Stimulated activated CD8-positive, alpha-beta memory T cell treated with anti-CD3 and anti-CD28 coated beads, Interleukin-4, amount 100 ng/mL, for 48 hours (primary cell): ENCODE measurements at places on chromosomes 12 and 14.

DNA sequence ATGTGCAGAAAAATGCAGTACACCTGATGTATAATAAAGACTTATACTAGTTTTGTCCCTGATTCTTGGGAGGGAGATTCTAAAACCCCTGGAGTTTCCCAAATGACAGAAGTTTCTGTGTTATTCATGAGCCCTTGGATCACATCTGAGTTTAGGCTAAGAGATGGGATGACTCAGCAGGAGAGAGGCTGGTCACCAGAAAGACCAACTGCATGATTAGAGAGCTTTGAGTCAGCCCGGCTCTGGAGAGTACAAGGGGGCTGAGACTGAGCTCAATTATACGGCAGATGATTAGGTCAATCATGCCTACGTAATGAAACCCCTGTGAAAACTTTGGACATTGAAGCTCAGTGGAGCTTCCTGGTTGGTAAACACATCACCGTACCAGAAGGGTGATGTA lies 174.2 kb downstream of the SSPN start:
- DNase-seq = no peak

DNA sequence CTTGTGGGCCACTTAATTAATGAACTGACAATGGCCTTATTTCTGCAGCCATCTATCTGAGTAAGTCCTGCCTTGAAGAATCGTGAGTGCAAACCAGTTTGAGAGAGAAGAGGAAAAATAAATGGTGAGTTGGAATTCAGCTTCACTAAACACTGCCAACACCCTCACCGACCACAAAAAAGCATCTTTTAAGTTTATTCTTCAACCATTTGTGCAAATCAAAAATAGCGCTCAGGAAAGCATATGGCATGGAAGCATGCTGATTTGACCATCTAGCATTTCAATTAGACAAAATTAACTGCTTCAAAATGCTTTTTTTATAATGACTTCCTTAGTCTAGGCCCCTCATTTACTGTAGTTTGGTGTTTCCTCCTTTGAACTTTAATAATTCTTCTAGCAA lies 294.0 kb downstream of the PPFIA2 start:
- DNase-seq = no peak

GRCh38 chr14:69580009-69580577 lies 5.4 kb upstream of the CCDC177 start:
- DNase-seq = no peak

GRCh38 chr12:131136539-131136872 lies 182.8 kb downstream of the ADGRD1 start:
- DNase-seq = no peak

- no peak for DNase-seq
Observed at GRCh38 chr12:65795453-65795852, 28.8 kb upstream of the HMGA2 start.

DNA sequence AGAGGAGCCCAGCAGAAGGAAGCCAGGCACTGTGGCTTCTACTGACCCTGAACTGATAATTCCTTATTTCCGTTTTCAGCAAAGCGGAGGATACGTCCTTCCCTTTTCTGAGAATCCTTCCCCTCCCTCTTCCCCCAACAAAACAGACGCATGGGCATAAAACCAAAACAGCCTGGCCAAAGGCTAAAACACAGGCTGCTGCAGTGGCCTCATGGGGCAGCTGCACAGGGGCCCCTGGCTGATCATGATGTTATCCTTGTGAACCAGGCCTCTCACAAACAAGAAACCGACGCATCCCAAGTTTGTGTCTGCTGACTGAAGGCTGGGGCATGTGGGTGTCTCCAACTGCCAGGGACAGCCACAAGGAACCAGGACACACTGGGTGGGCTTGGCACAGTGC lies 23.4 kb upstream of the STON2 start:
- DNase-seq = no peak

GRCh38 chr14:67943947-67944346 lies 124.4 kb downstream of the RAD51B start:
- peak; percentile 59 for DNase-seq

DNA sequence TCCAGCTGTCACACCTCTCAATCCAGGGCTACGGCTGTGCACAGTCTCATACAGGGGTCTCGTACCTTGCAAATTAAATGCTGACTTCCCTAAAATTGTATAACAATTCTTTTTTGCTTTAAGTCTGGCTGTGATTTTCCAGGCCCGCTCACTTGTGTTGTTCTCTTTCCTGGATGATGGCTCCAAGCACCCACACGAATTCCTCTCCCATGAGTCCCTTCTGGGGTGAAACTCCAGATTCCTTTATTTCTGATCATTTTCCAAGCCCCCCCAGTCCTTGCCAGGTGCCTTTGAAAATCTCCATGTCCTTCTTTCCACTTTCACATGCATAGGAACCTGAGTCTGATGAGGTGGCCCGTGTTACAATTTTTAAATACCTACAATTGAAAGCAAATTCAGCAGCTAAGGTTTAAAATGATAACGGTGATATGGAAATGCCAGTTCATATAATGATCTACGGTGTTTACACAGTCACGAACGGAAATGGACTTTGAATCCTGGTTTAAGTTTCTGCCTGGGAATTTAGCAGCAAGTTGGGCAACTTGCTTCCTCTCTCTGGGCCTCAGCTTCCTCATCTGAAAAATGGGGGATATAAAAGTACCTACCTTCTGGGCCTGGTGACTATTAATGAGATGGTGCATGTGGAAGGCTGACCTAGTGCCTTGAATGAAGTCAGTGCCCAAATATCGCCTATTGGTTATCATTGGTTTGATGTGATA lies 85.5 kb downstream of the STAB2 start:
- no peak for DNase-seq

GRCh38 chr12:128820723-128821432 lies 2.9 kb downstream of the SLC15A4 start:
- no peak for DNase-seq

DNA sequence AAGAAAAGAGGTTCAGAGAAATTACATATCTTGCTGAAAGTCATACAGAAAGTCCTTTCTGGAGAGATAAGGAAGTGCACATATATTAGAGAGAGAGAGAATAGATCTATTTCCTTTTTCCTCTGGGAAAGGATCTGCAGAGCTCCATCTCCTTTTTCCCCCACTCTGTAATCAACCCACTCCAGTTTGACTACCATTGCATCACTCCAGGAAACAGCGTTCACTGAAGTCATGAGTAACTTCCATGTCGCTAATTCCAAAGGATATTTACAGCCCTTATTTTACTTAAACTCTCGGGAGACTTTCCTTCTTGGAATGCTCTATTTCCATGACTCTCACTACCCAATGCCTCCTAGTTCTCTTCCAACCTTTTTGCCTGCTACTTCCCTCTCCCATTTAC lies 72.5 kb upstream of the PARP11 start:
- no peak for DNase-seq

DNA sequence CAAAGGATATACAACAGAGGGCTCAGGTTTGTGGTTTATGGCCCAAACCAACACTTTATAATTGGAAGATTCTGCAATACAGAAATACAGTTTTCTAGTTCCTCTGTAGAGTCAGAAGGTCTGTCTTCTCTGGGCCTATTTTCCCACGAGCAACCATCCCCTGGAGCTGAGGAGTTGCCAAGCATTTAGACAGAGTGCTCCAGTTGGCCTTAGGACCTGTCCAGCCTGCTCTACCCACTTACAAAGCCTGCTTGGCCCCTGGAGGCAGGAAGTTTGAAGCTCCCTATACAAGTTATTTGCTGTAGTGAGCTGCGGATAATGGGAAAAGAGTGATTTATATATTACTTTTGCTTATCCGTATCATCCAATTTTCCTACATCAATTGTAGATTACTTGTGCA lies 60.8 kb upstream of the HSPB8 start:
- DNase-seq = no peak

DNA sequence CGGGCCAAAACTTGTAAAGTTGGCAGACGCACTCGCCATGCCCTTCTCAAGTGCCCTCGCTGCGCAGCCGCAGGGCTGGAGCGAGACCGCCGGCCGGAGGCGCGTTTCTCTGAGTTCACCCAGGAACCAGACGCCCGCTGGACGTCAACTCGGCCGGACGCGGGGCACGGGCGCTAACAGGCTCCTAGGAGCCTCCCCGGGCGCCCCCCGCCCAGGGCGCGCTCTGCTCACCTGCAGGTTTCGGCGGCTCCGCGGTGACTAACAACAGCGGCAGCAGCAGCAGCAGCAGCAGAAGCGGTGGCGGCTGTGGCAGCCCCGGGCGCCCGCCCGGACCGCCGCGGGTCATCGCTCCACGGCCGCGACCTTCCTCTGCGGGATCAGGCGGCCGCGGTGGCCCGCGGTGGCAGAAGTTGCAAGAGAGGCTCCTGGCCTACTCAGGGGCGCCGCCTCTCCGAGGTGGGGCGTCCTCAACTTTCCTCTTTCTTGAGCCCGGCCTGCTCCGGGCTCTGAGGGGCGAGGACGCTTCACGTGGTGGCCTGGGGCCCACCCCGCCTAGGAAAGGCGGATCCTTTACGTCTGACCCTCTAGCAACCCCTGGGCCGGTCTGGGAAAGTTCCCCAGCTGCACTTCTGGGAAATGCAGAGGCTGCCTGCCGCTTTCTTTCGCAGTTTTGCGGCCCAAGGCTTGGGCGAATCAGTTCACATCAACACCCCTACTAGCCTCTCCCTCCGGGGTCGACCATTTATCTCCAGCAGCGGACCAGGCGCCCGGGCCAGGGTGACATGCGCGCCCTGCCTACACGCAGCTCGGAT lies at the start of gene PLBD1:
Gene PLBD1, minus strand, starts transcription at position 533 of the 812 bp plus-strand sequence. Its CDS starts 187 bp downstream, at position 346.
- DNase-seq = peak; percentile 30

- DNase-seq = no peak
Observed at GRCh38 chr12:105978686-105979085, 160.1 kb downstream of the NUAK1 start.

- DNase-seq = no peak
Observed at GRCh38 chr12:130981074-130981742, 27.5 kb downstream of the ADGRD1 start.

DNA sequence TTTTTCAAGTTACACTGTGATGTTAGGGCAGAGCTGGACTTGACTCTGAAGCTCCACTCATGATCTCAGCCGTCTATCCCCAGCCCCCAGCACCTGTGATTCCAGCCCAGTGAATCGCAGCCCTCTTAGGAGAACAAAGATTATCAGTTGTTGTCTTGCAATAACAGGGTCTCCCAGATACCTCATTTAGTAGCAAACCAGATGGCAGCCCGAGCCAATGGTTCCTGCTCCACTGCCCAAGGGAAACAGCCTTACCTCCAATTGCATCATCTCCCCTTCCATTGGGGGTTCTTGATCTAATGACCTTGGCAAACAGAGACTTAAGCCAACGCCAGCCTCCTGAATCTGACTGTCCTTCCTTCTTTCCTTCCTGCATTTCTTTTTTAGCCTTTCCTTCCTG lies 371.2 kb downstream of the BCL11B start:
- no peak for DNase-seq

DNA sequence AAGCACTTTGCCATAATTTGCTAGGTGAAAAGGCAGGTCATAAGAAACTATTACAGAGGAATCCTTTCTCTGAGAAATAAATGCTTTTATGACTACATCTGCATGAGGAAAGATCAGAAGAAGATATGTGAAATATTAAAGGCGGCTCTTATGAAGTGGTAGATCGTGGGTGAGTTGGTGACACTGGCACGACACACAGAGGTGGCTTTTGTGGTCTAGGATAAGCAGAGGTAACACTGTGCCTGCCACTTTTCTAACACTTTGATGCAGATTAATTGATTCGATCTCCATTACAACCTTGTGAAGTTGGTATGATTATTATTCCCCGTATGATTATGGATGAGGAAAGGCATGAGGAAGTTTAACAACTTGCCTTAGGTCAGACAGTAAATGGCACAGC lies 60.0 kb upstream of the ELK3 start:
- DNase-seq = no peak

- no peak for DNase-seq
Observed at GRCh38 chr12:65205886-65206285, 36.5 kb downstream of the LEMD3 start.

- no peak for DNase-seq
Observed at GRCh38 chr12:97938031-97938430, 475.4 kb downstream of the RMST start.

DNA sequence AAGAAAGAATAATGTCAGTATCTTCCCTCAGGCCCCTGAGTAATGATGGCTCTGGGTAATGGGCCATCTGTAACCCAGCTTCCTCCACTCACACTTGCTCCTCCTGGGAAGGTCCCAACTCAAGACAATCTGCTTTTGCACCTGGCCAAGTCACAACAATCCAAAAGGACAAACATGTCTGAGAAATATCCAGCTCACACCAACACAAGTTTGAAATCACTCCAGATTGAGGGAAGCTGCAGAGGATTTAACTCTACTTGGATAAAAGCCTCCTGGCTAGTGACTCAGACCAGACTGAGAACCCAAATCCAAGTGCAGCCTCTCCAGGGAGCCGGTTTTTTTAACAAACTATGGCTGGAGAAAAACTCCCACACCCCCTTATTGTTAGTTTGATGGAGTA lies 34.2 kb downstream of the RTRAF start:
- no peak for DNase-seq

- DNase-seq = peak; percentile 59
Observed at GRCh38 chr14:67837011-67837624, 17.5 kb downstream of the RAD51B start.

- no peak for DNase-seq
Observed at GRCh38 chr12:1703771-1704722, 13.2 kb downstream of the ADIPOR2 start.

GRCh38 chr14:98931911-98932310 lies 340.1 kb downstream of the BCL11B start:
- DNase-seq = peak; percentile 62

- peak; percentile 89 for DNase-seq
Observed at GRCh38 chr14:54776361-54777001, 126.1 kb downstream of the GCH1 start.

DNA sequence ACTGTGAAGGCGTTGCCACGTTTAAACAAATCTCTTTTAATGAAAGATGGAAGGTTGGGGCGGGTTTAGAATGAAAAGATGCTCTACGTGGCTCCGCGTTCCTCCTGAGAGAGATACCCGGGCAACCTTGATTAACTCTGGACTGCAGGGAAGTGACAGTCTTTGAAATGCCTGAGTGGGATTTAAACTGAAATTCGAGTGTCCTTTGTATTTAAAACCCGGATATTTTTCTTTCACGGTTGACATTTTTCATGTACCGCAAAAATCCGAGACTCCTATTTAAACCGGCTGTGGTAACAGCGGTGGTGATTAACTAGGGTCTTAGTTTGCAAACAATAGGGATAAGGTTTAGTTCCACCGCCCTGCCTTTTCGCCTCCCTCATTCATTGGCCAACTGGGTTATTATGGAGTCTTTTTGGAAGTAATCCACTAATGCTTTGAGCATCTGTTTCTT lies 707 bp downstream of the G2E3 start:
- DNase-seq = no peak
